ENCODE measurements at places on chromosomes 4 and X. TPM values are rescaled to one million over a fixed set of nuclear protein-coding genes. Genes with fewer than 3 reads are reported as not detected.

The SH3RF1 gene
- 16.6 TPM for polyA plus RNA-seq

The GLRB gene
- 1.2 TPM for polyA plus RNA-seq

The SPANXA2 gene
- polyA plus RNA-seq = not detected

The PGAM4 gene
- 0.48 TPM for polyA plus RNA-seq

The CXCL11 gene
- 0.06 TPM for polyA plus RNA-seq

Measured in mammary epithelial cell (primary cell).